ENCODE measurements at places on chromosomes 2 and 18.

GRCh38 chr18:27685807-27686412, 491.0 kb downstream of the CDH2 start:
- DNase-seq = peak; percentile 56

DNA sequence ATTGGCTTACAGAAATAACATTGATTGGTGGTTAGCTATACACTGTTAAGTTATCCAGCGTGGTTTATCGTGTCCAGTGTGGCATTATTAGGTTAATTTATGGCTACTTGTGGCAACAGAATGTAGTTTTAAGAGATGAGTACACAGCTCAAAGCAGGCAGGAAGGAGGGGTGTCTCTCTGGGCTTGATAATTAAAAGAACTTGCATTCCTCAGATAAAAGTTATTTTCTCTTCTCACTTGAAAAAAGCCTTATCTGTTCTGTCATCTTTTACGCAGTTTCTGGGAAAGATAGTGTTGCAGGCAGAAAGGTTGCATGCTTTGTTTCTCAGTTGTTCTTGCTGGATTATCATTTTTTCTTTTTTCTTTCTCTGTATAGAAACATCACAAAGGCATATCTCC, 154.4 kb upstream of the COL3A1 start:
- peak; percentile 39 for DNase-seq

DNA sequence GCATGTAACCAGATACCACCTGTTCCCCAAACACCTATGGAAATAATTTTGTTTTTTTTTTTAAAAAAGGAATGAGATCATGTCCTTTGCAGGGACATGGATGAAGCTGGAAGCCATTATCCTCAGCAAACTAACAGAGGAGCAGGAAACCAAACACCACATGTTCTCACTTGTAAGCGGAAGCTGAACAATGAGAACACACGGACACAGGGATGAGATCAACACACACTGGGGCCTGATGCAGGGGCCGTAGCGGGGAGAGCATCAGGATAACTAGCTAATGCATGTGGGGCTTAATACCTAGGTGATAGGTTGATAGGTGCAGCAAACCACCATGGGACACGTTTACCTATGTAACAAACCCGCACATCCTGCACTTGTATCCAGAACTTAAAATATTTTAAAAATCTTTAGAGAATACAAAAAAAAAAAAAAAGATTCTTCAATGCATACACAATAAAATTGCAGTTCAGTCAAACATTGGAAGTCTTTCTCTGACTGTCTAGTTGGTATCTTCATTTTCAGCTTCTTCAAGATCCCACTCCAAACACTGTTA, 11.6 kb upstream of the CASP10 start:
- no peak for DNase-seq

DNA sequence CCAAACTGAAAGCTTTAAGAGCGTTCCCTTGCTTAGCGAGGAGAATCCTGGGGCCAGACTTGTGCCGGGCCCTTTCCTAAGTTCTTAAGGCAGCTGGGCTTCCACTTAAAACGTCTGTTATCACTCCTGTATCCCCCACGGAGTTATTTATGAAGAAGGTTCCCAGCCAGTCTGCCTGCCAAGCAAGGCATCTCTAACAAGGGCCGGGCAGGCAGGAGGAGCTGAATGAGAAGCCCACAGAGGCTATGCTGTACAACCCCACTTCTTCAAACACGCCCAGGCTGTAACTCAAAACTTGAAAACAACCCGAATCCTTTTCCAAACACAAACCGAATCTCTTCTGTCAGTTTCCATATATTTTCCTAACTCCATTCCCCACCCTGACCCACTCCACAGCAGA, 39.0 kb upstream of the ZFP36L2 start:
- DNase-seq = peak; percentile 73

- DNase-seq = peak; percentile 73
These were observed 74.5 kb downstream of the SPATS2L start for GRCh38 chr2:200380833-200381542.

GRCh38 chr2:228369400-228370031, 188.0 kb upstream of the SPHKAP start:
- DNase-seq = no peak

GRCh38 chr18:9437021-9437437, 38.3 kb upstream of the RALBP1 start:
- DNase-seq = peak; percentile 83

GRCh38 chr18:74436158-74436769, 20.8 kb downstream of the DIPK1C start:
- DNase-seq = no peak

- DNase-seq = no peak
These were observed 148.9 kb downstream of the AGPS start for GRCh38 chr2:177541258-177541991.

DNA sequence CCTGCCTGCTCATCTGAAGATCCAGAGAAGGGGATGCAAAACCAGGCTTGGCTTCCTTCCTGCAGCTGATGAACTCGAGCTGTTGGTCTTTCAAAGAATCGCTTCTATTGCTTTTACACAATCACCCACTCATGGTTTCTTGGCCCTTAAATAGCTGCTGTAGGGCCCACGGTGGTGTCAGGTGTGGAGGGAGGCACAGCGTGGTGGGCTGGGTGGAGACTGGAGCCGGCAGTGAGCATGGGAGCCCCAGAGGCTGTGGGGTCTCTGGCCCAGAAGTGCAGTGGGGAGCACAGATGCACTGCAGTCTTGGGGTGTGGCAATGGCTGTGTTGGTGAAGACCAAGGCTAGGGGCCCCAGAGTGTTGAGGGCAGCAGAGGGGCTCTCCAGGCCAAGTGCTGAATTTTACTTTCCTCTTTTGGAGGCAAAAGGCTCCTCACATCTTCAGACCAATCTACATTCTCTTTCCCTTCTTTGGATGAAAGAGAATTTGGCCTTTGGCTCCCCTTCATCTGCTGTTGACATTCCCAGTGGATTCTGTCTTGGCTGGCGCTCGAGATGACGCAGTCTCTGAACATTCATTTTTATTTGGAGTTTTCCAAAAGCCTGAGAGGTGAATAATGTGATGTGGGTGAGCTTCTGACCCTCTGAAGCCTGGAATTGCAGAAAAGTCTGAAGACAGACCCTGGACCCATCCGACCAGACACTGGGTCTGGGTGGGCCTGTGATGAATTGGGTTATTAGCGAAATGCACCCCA, 70.1 kb upstream of the ASB18 start:
- peak; percentile 35 for DNase-seq

DNA sequence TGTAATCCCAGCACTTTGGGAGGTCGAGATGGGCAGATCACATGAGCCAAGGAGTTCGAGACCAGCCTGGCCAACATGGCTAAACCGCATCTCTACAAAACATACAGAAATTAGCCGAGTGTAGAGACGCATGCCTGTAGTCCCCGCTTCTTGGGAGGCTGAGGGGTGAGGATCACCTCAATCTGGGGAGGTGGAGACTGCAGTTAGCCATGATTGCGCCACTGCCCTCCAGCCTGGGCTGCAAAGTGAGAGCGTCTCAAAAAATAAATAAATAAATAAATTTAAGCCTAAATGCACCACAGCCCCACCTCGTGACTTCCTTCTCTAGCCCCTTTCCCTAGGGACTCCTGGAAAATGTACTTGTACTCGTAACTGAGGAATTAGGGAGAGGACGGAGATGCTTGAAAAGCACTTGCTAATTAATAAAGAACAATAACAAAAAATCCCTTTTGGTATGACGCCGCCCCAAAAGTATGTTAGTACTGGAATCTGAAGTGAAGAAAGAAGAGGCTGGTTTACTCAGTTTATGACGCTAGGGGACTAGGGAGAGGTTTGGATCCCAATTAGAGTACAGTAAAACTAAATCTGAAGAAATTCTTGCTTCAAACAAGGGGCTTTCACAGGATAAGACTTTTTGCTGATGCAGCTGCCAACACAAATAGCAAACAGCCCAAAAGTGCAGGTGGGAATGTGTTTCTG, 887 bp upstream of the ZNF396 start:
- DNase-seq = no peak

Measured in fibroblast of upper back skin (primary cell).